ENCODE measurements at places on chromosomes 13 and 19.

- DNase-seq: no peak
Observed at GRCh38 chr19:3547301-3547731, 8.3 kb downstream of the TEKTIP1 start.

DNA sequence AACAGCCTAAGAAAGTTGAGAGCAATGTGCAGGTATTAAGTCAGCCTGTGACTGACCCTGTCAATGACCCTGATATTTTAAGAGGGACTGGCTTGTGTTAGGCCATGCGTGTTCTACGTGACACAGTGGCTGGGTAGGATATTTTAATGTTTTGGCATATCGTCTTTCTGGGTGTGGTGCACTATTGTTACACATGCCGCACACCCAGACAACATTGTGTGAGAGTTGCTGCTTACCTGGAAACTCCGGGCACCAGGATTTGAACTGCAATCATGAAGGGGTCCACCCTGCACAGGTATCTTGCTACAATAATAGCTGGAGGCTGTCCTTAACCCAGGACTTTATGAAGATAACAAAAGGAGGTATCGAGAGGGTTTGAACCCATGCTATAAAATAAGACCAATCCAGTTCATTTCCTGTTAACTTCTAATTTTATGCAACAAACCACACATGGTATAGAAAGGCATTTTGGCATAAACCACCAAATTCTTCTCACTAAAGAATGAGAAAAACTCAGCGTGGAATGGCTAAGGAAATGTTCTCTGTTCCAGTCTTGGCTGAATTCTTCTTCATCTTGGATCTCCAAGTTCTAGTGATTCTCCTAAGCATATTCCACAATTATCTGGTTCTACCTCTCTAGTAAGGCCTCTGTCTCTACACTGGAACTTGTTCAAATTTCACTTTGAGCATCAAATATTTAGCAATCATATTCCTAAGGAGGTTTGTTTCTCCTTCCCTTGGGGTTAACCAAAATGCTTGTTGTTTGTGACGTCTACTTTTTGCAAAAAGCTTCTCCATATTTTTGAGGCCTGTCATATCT, 38.7 kb upstream of the POMP start:
- no peak for DNase-seq

GRCh38 chr19:56884441-56884840, 43.9 kb upstream of the PEG3 start:
- DNase-seq: no peak

DNA sequence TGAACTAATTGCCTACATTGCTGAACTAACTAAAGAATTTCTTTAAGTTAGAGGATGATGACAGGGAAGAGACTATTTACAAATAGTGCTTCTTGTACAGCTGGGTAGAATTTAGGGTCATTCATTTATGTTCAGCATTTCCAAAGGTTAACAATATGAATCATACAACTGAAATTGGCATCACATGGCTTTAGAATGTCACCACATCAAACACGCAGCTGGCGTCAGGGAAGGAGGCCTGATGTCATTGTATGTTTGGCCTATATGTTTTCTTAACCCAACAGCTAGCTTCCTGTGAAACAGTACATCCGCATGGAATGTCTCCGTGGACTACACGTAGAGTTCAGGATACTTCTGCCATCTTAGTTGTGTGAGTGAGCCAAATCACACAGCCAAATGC, 99.0 kb upstream of the TNFSF11 start:
- no peak for DNase-seq

GRCh38 chr13:53747825-53748224, 719.2 kb downstream of the OLFM4 start:
- DNase-seq: no peak

DNA sequence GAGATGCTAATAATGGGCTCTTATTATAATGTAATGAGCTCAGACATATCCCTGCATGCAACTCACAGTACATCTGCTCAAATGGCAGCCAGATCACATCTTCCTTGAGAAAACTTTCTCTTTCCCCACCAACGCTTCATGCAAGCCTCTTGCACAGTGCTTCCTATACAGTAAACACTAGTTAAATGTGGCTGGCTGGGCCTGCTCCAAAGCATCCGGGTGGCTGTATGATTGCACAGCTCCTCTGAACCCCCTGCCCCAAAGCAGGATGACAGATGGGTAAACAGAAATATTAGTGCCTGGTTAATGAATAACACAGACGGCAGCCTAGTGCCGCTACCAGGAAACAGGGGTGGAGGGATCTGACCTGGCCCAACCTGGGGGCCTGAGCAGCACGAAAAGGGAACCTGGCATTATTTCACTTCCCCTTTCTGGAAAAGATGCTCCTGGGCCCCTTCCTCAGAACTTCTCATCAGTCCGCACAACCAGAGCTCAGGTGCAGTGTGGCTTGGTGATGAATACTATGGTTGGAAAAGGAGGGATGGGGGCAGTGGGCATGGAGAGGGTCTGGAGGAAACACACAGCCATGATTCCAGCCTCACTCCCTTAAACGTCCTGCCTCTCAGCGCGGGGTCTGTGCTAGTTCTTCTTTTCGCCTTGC, 10.8 kb downstream of the FFAR2 start:
- no peak for DNase-seq

- DNase-seq: no peak
Observed at GRCh38 chr13:57612568-57612967, 19.0 kb upstream of the PCDH17 start.

DNA sequence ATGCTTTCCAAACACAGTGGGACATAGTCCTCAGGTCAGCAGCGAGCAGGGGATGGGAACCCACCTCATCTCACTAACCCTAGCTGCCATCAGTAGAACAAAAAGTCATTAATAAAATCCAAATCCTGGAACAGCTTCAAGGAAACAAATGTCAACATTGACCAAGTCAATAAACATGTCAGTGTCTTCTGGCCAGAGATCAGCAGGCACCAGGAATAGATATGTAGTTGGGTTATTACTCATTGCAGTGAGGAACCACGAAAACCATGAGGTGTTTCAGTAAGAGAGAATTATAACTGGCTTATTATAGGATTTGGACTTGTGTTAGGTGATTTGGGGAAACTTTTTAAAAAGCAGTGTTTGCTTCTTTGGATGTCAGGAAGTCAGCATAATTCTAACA, 17.1 kb upstream of the CD33 start:
- no peak for DNase-seq

- no peak for DNase-seq
Observed at GRCh38 chr19:9847087-9847671, 12.1 kb downstream of the PIN1 start.

DNA sequence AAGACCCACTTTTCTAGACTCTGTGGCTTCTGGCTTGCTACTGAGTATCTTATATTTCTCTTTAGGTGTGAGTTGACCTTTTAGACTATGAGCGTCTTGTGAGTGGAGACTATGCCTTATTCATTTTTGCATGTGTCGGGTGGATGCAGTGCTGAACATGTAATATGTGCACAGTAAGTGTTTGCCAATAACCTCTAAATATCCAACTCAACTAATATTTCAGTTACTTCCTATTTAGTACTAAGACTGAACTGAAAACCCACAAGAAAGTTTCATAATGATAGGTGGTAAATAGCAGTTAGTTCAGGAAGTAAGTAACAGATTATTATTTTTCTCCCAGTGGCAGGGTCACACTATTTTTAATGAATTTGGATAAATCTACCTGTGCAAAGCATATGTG, 269.3 kb downstream of the KCNRG start:
- no peak for DNase-seq

- DNase-seq: no peak
Observed at GRCh38 chr13:105312906-105313305, 1222.6 kb downstream of the EFNB2 start.

- DNase-seq: no peak
Observed at GRCh38 chr13:33227927-33228647, 57.5 kb downstream of the STARD13 start.

DNA sequence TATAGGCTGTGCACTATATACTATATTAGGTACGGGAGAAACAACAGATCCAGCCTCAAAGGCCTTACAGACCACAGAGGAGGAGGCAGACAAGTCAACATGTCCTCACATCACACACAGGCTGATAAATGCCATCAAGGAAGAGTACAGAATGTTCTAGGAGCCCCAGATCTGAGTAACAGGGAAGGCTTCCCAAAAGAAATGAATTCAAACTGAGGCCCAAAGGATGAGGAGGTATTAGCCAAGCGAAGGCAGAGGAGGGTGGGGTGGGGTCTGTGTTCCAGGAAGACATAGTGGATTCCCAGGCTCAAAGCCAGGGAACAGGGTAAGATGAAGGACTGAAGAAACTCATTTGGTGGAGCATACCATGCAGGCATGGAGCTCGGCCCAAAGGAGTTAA, 55.1 kb downstream of the RXFP2 start:
- no peak for DNase-seq

GRCh38 chr13:57725480-57725879, 93.9 kb downstream of the PCDH17 start:
- DNase-seq: no peak

DNA sequence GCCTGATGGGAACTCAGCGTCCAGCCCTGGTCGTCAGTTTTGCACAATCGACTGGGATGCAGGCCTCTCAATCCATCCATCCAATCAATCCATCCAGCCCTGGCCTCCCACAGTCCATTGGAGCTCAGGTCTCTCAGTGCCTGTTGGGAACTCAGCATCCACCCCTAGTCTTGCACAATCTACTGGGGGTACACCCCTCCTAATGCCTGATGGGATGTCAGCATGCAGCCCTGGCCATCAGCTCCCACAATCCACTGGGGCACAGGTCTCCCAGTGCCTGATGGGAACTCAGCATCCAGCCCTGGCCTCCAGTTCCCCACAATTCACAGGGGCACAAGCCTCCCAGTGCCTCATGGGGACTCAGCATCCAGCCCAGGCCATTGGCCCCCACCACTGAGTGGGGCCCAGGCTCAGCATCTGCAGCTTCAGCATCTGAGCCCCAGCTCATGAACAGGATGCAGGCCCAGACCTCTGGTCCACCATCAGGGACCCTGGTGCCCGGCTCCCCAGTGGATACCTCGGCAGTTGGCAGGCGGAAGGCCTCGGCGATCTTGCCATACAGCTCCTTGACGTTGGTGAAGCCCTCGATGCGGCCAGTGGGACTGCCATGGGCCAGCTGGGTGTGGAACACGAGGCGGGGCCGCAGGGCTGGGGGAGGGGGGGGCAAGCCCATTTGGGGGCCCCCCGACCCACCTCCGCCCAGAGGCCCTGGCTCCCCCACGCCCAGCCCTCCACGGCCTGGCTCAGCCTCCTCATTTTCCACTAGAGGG, 7.2 kb upstream of the PTGER1 start:
- no peak for DNase-seq

DNA sequence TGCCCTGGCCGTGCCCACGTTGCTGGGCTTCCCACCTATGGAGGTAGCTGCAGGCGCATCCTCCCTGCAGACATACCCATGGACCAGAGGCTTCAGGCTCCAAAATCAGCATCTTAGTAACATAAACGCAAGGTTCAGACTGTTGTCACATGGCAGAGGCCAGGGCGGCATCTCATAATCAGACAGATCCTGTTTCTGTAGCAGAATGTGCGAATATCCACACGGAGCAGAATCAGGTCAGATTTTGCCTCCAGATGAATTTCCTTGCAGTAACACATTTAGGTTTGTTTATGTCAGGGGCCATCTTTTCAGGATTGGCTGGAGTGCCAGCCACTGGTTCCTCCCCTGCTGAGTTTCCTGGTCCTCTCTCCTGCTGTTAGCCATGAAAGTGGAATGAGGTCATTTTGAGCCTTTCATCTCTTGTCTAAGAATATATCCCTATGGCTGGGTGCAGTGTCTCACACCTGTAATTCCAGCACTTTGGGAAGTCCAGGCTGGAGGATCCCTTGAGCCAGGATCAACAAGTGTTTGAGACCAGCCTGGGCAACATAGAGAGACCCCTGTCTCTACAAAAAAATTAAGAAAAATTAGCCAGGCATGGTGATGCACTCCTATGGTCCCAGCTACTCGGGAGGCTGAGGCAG, 20.5 kb downstream of the SMARCA4 start:
- no peak for DNase-seq

- DNase-seq: no peak
Observed at GRCh38 chr13:82341116-82341515, 1541.2 kb downstream of the SLITRK1 start.
